ENCODE measurements at places on chromosomes 3 and 15.

- no peak for DNase-seq
Observed at GRCh38 chr3:112888381-112889085, 41.9 kb upstream of the CD200R1L start.

- no peak for DNase-seq
Observed at GRCh38 chr3:146581951-146582467, 23.1 kb downstream of the PLSCR5 start.

DNA sequence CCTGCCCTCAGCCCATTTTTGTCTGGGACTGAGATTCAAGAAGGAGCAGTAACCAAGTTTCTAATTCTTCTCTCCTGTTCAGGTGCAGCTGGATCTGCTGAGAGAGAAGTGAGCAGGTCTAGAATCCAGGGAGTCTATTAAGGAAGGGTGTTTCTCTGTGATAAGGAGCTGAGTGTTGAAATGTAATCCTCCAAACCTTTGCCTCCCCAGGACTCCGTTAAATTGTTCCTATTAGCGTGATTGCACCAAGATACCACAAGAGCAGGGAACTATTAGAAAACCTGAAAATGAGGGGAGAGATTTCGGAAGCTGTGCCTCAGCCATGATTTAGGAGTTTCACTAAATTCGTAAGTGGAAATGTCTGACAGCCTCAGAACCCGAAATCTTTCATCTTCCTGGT lies 192.6 kb downstream of the EBLN2 start:
- DNase-seq, result no peak

DNA sequence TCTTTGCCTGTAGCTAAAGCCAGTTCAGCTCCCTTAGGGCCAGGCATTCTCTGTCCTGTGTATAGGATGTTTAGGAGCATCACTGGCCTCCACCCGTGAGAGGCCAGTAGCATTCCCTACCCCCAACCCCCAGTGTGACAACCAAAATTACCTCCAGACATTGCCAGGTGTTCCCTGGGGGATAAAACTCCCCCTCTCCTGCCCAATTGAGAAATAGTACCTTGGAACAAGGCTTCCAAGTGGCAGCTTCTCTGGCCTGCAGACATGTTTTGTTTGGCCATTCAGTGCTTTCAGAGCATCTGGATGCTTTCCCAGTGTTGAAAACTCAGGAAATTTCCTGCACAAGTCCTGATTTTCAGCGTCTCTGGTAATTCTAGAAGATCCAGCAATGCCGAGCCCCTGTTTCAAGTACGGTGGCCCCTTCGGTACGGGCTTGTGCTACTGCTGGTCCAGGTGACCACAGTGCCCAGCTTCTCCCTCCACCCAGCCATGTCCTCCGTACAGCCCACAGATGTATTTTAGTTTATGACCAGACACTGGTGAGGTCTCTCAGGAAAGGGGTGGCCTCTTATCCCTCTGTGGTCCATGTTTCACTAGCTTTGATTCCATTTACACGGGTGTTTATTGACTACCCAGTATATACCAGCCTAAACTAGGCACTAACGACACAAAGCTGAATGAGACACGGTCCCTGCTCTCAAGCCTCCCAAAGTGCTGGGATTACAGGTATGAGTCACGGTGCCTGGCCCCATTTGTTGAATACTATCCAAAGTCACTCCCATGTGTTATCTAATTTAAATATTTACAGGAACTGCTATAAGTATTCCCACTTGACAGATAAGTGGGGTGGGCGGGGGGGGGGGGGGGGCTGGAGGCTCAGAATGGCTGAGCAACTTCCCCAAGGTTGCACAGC lies 125.4 kb upstream of the RAD18 start:
- DNase-seq, result no peak

- DNase-seq, result no peak
Observed at GRCh38 chr3:12560505-12561190, 3.8 kb downstream of the MKRN2 start.

DNA sequence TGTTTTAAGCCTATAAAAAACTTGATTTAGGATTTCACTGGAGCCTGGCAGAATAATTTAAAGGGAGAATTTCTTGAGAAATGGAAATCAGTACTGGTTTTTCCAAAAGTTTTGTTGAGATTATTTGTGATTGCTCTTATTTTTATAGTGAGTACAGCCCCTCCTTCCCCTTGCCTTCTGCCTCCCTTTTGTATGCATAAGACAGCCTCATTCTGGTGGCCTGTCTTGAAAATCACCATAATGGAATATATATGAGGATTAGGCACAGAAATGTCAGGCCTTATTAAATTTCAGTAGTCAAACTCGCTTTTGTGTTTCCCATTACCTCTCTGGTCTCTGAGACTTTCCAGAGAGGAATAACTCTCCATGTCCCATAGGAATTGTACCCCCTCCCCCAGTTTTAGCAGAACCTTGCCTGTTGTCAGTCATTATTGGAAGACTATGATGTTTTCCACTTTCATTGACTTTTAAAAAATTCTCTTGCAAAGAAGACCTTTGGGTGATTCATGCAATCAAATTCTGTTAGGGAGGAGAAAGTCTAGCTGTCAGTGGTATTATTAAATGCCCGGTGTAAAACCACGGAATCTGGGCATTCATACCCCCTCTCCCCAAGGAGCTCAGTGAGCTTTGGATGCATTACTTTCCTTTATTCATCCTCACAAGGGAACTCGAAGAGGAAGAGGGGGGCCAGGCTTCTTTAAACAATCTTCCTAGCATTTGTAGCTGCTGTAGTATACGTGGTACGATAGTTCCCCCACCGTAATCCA lies 171.6 kb upstream of the TSC22D2 start:
- DNase-seq, result no peak

DNA sequence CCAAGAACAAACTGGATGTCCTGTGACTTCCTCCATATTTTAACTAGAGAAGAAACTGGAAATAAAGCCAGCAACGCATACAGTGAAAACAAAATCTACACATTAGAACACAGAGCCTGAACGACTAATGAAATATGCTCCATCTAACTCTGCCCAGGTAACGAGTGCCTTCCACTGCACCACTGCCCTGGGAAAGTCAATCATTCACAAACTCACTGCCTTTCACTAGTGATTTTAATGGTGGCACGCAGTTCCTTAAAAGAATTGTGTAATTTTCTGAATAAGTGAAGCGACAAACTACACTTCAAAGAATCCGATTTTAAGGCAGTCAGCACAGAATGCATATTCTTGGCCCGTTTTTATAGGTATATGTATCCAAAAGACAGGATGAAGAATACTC lies 416.0 kb downstream of the SHQ1 start:
- DNase-seq, result no peak

DNA sequence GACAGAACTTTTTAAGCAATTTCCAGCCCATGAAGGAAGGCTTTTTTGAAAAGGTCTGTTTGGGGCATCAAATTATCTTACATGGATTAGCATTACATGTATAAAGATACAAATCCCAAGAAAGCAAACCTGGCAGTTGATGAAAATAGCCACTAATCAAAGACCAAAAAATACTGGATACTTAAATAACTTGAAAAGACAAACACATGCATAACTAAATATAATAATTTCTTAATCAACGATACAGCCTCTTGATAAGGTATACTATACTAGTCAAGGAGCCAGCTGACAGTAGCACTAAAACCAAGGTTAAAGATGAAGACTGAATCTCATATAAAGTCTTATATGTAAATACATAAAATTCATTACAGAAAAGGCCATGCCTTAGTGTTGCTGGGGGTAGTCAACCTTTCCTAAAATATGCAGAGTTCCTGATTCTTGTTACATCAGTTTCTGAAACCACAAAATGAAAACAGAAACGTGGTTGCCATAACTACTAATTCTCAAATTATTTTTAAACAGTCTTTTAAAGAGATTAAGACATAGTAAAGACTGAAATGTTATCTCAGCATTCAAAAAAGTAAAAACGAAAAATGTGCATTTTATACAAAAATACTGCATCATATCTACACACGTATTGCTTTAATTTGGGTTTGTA lies 2.0 kb downstream of the ANKRD28 start:
- DNase-seq, result no peak

GRCh38 chr3:179671747-179672242 lies 19.0 kb downstream of the USP13 start:
- DNase-seq, result no peak

- no peak for DNase-seq
Observed at GRCh38 chr3:61573441-61573840, 12.1 kb downstream of the PTPRG start.
